ENCODE measurements at places on chromosomes 7 and 10. TPM values are rescaled to one million over a fixed set of nuclear protein-coding genes. Genes with fewer than 3 reads are reported as not detected.

Gene ADARB2
- total RNA-seq, result not detected

Gene GLCCI1
- total RNA-seq, result 0.21 TPM

- no peaks in the 10 kb centered on the region for H3K27me3 ChIP-seq
- H3K27ac ChIP-seq, result peak overlapping the region; percentile 64
- no peak for DNase-seq
Measured at GRCh38 chr7:42972699-42973500, 40.7 kb downstream of the MRPL32 start.

DNA sequence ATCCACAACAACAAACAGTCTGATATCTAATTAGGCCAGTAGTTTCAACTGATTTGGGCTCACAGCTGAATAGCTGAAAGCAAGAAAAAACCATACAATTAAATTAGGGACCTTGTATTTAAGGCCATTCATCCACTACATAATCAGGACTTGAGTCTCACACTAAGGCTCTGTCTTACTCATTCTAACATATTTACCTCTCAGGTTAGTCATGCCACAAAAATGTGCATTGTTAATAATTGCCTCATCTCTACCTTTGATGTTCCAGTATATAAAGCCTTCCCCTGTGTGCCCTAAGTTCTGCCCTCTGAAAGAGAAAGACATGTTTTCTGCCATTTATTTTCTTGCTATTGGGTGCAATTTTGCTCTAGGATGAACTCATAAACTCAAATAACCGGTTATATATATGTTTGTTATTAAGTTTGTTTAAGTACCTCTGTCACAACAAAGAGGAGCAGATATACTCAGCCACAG is 5.3 kb upstream of the C1GALT1 start:
- no peaks in the 10 kb centered on the region for H3K27me3 ChIP-seq
- no peak overlapping the region for H3K4me3 ChIP-seq
- H3K27ac ChIP-seq, result no peak overlapping the region
- peaks cover 4% of the 10 kb centered on the region for H3K4me1 ChIP-seq
- no peaks in the 10 kb centered on the region for H3K36me3 ChIP-seq
